ENCODE measurements at places on chromosomes 4 and X.

DNA sequence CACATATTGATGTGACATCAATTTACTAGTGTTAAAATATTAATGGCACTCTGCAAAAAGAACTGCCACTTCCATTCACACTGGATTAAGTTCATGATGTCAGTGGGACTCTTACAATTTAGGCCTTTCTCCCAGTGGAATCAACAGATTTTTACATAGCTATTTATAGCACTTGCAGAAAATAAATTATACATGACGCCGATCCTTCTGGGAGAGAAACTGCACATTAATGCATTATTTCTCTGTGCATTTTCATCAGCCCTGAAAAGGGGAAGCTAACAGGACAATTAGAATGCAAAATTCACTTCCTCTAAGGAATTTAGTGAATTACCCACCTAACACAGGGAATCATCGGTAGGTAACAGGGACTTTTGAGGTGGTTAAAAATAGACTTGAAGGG lies 15.7 kb downstream of the LGI2 start:
- DNase-seq, result no peak

GRCh38 chr4:10205223-10205622 lies 88.6 kb upstream of the WDR1 start:
- DNase-seq, result no peak

GRCh38 chrX:11758400-11759171 lies 549 bp downstream of the MSL3 start:
- DNase-seq, result peak; percentile 87

GRCh38 chrX:54776987-54777672 lies 20.9 kb downstream of the ITIH6 start:
- no peak for DNase-seq

GRCh38 chrX:131792356-131792749 lies 230.7 kb upstream of the STK26 start:
- DNase-seq, result no peak

DNA sequence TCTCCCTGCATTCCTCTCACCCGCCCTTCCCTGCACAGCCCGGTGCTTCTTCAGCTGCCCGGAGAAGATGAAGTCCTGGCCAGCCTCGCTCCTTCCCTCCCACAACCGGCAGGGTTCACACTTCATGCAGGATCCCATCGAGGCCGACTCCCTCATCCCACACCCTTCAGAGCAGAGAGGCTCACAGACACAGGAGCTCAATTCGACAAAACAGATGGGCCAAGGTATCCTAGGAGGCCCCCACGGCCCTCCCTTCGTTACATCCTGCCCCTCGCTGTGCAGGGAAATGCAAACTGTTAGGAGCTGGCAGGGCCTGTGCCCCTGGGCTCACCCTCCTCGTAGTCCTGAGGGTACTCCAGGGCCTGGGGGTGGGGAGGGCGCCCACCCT lies 238.1 kb downstream of the DHRSX start:
- no peak for DNase-seq

DNA sequence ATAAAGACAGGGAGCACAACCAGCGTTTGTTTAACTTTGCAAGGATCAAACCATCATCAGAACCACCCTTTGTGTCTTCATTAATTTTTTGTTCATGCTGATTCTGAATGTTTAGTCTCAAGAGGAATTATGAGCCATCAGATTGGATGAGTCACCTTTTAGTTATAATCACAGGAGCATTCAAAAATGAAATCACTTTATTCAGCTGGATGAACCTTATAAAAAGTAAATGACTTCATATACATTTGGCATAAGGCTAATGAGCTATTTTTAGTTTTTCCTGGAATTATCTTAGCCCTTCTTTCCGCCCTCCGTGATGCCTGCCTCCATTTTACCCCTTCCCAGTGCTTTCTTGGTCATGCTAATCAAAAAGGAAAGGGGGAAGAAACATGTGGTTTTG lies 103.6 kb downstream of the SORBS2 start:
- DNase-seq, result no peak

- DNase-seq, result no peak
These were observed 67.4 kb upstream of the ARHGAP24 start for GRCh38 chr4:85407546-85407945.

DNA sequence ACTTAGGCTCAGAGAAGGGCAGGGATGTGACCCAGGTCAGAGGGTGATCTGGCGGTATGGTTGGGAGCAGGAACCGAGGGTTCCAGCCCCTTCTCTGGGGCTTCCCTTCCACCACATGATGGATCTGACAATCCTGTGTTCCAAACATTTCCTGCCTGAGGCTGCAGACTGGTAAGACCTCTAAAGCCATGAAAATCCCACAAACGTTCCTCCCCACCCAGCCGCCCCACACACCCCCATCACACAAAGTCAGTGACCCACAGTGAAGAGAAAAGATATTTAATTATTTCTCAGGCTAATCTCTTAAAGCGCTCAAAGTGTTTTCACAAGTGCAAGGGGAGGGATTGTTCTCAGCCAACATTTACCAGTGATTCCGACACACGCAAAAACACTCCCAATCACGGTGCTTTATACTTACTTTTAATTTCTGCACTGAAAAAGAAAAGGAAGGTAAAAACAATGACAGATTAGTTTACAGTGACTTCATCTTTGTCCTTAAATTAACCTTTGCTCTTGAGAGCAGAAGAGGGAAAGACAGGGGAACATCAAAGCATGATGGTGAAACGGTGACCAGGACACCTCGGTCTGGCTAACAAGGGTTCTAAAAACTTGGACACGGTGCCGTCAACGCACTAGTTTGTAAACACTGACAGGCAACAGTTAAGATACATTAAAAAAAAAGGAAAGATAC lies 42.4 kb downstream of the WDR1 start:
- no peak for DNase-seq

GRCh38 chr4:70728091-70728490 lies 6.3 kb downstream of the RUFY3 start:
- DNase-seq, result no peak

- DNase-seq, result no peak
These were observed 192.0 kb upstream of the ANK2 start for GRCh38 chr4:112857461-112857860.

DNA sequence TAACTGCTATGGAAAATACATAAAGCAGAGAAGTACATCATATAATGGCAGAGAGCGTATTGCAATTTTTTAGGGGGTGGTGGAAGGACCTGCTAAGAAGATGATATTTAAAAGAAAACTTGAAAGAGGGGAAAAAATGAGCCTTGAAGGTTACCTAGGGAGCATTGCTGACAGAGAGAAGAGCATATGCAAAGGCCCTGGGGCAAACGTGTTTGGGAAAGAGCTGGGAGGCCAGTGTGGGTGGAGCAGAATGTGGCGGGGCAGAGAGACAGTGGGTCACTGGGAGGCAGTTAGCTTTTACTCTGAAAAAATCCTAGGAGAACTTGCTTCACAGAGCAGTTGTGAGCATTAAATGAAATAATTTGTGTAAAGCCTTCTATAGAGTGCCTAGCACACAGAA lies 157.0 kb downstream of the SHROOM3 start:
- DNase-seq, result no peak

DNA sequence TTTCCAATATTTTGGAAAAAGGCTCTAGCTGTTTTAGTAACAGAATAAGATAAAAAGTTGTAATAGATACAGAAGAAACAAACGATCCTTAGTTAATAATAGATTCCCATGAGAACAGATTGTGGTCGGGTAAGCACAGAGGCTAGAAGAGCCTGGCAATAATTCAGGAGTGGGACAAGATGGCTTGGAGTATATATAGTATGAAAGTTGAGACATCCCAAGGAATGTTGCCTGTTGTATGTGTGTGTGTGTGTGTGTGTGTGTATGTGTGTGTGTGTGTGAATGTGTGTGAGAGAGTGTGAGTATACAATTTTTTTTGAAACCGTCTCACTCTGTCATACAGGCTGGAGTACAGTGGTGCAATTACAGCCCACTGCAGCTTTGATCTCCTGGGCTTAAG lies 150.7 kb downstream of the PDGFC start:
- DNase-seq, result no peak

GRCh38 chrX:134501941-134502340 lies 42.0 kb downstream of the HPRT1 start:
- DNase-seq, result no peak

DNA sequence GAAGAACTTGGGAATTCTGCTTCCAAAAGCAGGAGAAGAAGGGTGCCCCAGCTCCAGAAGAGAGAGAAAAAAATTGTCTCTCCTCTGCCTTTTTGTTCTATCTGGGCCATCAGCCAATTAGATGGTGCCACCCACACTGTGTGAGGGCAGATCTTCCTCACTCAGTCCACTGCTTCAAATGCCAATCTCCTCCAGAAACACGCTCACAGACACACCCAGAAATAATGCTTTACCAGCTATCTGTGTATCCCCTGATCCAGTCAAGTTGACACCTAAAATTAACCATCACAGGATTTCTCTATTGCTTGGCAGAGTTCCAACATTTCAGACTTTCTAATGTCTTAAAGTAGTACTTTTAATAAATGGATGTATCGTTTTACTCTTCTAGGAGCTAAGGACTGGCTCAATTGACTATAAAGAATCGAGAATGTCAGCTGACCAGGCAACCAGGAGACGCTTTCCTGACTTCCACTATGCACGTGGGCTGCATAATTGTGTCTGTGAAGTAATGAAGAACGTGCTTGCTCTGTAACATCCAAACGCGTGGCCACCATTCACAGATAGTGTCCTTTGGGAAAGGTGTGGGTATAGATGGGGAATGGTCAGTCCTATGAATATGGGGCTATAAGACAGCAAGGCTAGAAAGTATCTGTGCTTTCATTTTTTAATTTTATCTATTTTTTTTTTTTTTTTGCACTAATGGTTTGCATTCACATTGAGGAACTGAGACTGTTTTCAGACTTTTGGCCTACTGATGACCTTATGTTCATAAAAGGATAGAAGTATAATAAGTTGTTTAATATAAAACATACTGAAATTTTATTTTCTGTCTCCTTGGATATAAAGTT lies 9.9 kb upstream of the SMIM20 start:
- no peak for DNase-seq

DNA sequence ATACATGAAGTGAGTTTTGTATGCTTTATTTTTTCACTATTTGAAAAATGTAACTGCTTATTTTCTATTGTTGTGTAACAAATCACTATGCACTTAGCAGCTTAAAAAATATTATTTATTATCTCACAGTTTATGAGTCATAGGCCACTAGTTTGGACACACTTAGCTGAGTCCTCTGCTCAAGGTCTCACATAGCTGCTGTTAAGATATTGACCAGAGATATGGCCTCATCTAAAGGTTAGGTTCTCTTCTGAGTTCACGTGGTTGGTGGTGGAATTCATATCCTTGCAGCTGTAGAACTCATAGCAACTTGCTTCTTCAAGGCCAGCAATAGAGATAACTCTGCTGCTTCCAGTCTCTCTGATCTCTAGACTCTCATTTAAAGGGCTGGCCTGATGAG lies 534.4 kb downstream of the SPRY1 start:
- DNase-seq, result no peak

DNA sequence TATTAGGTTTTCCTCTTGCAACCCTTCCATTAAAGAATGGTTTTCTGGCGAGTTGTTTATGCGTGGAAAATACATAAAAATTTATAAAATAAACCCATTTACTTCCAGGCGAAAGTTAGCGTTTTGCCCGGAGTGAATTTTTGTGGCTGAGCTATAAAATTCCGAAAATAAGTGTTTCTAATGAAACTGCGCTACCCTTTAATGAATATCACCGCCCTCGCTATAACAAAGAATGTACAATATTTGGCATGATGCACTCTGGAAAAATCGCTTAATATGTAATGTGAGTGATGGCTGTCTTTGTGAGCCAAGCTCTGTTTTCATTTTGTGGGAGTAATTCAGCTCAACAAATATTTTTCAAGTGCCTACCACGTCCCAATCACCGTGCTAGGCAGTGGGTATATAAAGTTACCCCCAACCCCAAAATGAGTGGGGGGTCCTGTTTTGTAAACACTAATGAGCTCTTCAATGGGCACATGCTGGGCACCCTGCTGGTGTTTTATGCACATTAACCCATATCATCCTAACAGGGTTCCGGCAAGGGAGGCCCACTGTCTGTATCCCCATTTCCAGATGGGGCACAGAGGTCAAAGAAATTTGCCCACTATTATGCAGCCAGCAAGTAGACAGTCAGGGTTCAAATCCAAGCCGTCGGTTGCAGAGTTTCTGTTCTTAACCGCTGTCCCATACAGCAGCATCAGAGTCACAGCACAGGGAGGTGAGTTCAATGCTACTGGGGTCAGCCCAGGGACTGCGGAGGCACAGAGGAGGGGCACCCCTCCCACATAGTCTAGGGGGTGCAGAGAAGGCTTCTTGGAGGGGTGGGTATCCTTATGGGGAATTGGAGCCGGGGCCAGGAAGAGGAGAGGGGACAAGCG lies 65.7 kb upstream of the STX18 start:
- DNase-seq, result no peak

- DNase-seq, result no peak
These were observed 92.0 kb downstream of the CHRNA9 start for GRCh38 chr4:40427128-40427527.
